ENCODE measurements at places on chromosomes 11 and 22.

DNA sequence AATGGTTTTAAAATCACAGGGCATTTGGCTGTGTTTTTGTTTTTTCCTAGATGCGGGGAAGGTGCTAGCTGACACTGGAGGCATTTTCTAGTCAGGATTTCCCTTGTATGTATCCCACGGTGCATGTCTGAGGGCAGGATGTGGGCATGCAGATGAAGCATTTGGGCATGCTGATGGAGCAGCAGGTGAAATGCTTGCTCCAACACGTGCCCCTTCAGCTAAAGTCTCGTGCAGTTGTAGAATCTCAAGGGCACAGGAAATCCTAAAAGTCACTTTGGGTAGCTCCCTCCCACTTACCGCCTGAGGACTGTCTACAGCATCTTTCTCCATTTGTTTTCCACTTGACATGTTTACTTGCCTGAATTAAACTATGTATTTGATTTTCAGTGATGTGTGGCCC, 429.4 kb upstream of the B3GAT1 start:
- no peak for DNase-seq

DNA sequence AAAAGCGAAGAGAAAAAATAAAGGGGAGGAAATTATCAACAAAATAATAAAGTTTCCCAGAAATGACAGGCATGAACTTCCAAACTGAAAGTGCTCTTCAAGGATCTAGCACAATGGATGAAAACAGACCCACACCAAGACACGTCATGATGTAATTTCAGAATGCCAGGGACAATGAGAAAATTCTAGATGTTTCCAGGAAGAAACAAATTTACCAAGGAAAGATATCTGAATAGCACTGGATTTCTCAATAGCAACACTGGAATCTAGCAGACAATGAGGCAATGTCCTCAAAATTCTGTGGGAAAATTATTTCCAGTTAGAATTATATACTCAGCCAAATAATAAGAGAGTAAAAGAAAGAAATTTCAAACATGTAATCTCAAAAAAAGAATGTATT, 46.0 kb downstream of the DENND5A start:
- DNase-seq, result no peak

GRCh38 chr11:92523611-92524010, 299.0 kb downstream of the FAT3 start:
- DNase-seq, result no peak

- no peak for DNase-seq
Measured at GRCh38 chr11:65206441-65206841, 24.7 kb downstream of the CAPN1 start.

DNA sequence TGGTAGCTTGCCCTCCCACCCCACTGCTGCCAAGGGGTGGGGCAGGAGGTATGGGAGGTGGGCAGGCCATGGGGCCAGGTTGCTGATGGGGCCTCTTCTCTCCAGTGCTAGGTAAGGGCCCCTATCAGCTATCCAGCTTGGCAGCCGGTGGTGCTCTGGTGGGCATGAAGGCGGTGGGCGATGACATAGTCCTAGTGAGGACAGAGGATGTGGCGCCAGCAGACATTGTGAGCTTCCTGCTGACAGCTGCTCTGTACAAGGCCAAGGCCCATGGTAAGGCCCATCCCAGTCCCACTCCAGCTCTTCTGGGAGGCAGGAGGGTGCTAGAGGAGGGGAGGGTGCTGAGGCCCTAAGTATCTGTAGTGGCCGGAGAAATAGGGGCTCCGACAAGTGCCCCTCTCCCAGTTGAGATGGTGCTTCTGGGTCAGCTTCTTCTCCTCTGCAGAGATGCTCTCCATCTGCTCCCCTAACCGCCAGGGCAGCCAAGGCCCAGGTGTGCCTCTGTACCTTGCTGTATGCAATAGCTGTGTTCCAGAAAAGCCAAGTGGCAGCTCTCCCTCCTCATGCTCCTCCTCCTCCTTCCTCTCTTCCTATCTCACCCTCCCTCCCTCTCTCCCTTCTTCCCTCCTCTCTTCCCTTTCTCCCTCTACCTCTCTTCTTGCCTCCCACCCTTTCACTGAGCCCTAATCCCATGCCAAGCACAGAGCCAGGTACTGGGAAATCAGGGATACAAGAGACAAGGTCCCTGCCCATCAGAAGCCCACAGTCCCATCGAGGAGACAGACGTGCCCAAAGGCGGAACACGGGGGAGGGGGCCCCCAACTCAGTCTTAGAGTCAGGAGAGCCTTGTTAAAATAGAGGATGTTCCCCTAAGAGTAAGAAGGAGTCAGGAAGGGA, 55.3 kb downstream of the OTOG start:
- DNase-seq, result no peak

DNA sequence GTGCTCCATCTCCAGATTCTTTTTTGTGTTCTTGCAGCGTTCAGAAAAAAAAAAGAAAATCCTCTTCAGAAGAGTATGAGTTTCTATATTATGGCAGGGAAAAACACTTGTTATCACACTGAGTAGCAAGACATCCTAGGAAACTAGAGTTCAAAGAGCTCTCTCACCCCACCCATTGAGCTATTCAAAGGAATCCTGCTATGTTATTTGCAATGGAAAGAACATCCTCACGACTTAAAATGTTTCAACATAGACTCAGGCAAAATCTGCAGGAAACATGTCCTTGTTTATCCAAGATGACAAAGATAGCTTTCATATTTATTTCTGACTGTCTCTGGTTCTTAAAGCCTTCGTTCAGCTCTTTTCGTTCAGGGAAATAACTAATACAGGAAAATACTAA, 331.6 kb upstream of the ANO5 start:
- no peak for DNase-seq

- DNase-seq, result no peak
Measured at GRCh38 chr11:96456111-96456510, 66.3 kb downstream of the JRKL start.

DNA sequence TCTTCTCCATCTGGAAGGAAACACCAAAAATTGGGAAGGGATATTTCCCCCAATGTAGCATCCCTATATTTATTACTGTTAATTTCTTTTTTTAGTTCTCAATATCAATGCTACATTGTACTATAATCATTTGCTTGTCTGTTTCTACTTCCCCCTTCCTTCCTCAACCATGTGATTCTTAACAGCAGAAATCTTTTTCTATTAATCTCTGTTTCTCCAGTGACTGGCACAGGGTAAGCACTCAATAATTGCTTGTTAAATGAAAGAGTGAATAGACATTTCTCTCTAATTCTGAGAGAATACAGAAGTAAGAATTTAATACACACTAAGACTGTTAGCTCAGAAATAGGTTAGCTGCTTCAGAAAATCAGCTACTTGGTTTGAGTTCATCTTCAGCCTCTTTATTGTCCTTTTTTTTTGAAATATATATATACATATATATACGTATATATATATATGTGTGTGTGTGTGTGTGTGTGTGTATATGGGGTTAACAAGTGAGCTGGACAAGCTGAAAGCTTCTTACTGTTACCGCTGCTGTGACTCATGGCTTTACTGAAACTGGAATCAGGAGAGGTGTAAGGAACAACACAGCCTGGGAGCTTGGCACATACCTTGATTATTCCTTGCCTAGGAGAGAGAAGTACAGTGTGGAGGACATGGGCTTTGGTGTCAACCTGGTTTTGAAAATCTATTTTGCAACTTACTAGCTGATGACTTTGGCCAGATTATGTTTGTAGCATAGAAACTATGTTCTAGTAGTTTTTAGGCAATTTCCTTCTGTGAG, 26.2 kb upstream of the PDE3B start:
- no peak for DNase-seq

DNA sequence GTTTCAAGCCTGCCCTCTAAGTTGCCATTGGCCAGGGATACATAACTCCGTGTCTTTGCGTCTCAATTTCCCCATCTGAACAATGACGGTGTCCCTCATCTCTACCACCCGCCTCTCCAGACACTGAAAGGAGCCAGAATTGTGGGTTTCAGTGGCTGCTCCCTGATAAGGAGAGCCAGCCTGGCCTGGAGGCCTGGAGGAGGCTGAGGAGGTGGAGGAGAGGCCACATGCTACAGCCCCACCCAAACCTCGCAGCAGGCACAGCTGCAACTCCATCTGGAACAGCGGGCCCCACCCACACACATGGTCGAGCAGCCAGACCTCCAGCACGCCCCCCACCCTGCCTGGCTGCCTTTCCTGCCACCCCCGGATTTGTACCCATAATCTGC, 34.4 kb upstream of the CD82 start:
- no peak for DNase-seq

DNA sequence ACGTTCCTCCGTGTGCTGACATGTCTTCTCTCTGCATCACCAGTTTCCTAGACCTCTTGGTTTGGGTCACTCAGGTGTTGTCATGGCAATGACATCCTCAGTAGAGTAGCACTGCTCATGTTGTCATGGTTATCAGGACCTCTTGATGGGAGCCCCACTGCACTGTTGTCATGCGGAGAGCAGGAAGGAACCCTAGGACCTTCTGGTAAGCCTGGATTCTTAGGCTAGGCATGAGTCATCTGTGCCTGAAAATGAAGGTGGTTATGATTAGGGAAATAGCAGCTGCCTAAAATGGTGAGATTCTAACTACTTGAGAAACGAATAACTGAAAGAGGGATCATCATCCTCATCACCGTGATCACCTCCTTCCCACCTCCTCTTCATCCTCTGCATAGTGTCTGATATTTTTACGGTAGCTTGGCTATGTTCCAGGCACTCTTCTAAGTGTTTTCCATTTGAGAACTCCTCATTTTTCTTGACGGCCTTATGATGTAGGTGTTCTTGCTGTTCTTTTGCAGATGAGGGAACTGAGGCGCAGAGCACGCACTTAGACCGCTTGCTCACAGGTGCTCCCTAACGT, 858.4 kb downstream of the NTM start:
- DNase-seq, result no peak

DNA sequence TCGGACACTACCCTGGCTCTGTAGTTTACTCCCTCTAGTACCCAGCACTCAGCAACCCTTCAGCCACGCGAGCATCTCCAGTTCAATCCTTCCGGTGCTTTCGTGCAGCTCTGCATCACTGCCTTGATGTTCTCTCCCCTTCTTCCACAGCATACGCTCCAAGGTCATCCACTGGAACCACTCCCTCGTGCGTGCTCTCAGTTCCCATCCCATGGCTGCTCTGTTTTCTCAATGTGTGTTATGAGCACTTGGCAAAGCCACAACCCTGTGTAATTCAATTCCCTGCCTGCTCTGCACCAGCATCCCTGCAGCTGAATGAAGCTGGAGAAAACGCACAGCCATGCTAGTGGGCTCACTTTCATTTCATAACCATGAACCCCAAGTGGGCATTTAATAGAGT, 38.5 kb upstream of the NFRKB start:
- no peak for DNase-seq
